Uterine smooth muscle cell (primary cell): ENCODE measurements at places on chromosomes 2 and 18. TPM values are rescaled to one million over a fixed set of nuclear protein-coding genes. Genes with fewer than 3 reads are reported as not detected.

Gene RUFY4
- total RNA-seq: not detected in 2 replicates

Gene COQ10B
- 52.9 and 54.2 TPM in 2 replicates for total RNA-seq

Gene EIPR1
- 36.6 and 50.7 TPM in 2 replicates for total RNA-seq

Gene ARHGEF33
- 0.22 and 1.5 TPM in 2 replicates for total RNA-seq

Gene GPC1
- total RNA-seq: 70.9 and 115 TPM in 2 replicates

Gene GALNT14
- 0.33 and 1.2 TPM in 2 replicates for total RNA-seq

Gene HOXD13
- total RNA-seq: 7.5 and 7.7 TPM in 2 replicates
